ENCODE measurements at places on chromosomes 16 and 17.

DNA sequence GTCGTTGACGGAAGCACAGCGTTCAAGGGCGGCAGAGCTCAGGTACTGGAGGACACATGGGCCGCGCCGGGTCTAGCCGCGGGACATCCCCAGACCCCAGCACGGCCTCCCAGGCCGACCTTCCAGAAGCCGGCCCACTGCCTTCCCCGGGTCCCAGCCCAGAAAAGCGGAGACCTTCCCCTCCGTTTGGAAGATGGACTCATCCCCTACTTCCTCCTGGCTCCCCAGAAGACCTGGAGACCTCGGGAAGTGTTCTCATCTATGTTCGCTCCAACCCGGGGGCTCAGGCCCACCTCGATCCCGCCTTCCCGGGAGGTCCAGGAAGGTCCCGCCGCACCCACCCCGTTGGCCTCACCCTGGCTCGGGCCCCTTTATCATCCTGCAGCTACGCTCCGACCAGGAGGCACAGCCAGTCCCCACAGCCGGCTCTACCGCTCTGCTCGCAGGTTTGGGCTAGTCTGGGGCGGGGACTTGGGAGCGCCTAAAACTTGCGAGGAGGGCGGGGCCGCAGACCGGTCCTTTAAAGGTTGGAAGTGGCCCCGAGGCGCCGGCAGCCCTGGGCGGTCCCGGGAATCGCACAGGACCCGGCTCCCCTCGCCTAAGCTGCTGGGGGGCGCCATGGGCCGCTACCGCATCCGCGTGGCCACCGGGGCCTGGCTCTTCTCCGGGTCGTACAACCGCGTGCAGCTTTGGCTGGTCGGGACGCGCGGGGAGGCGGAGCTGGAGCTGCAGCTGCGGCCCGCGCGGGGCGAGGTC is at the start of gene ALOX12:
Gene ALOX12, plus strand, starts transcription at position 550 of the 756 bp plus-strand sequence. Its CDS starts 69 bp downstream, at position 619.
- no peak for DNase-seq

DNA sequence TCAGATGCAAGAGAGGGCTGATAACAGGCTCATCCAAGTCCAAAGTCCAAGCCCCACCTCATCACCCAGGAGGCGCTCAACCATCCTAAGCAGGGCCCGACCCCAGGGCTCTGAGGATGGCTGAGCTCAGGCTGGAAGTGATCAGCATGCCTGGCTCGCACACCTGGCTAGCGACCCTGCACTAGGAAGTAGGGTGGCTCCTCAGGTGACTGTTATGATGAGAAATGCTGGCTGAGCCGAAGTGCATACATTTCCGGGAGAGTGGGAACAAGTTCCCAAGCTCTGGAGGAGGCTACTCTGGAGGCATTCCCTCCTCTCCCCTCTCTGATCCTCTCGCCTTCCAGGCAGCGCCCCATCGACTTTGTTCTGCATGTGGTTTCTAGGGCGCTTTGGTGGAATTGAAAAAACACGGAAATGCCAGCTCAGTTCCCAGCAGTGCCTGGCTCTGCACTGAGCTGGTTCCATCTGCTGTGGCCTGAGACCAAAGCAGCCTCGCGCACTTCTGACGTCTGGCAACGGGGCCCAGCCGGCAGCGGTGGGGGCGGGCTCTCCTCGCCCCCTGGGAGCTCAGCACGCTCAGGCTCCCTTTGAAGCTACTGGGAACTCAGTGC is 130.3 kb downstream of the IRF8 start:
- no peak for DNase-seq

DNA sequence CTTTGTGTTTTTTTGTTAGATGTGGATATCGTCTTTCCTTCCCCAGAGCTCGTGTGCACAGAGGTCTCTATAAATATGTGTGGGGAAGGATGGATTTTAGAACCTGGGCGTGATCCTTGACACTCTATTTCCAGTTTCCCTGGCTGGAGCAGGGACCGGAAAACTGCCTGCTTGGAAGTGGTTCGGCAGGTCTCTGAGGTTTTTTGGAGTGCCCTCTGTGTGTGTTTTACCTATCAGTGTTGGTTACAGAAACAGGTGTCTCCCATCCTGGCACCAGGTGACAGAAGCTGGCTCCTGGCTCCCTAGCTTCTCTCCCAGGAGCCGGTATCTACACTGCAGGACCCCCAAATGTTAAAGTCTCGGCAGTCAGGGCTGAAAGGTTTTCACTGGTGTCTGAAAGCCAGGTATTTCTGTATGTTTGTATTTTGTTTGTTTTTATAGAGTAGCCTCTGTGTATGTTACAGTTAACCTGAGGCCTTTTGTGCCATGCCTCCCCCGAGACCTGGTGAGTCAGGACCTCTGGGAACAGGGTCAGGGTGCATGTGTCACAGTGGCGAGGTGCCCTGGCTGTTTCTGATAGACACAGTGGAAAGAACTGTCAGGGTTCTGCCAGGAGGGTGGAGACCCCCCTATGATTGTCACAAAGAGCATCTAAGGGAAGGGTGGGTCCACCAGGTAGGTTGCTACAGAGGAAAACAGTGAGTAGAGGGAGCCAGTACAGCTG is 31.3 kb downstream of the ZC3H18 start:
- no peak for DNase-seq

DNA sequence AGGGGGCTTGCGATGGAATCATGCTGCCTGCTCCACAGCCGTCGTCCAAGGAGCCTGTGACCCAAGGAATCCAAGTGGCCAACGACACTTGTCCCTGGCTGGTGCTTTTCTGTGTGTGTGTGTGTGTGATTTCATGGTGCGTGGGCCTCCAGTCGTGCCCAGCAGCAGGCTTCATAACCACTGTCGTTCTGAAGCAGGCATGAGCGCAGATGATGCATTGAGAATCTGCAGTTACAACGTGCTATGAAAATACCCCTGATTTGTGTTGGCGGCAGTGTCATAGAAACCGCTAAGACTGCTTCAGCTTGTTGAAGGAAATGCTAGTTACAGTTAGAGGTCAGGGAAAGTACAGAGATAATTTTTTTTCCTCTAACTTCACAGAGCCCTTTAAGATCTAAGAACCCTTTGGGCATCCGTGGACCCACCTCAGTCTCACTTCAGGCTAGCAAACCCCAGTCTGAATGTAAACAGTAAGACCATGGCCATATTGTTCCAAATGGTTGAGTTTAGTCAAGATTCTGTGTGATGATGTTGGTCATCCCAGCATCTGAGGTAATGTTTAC is 15.6 kb downstream of the C16orf90 start:
- DNase-seq = no peak

DNA sequence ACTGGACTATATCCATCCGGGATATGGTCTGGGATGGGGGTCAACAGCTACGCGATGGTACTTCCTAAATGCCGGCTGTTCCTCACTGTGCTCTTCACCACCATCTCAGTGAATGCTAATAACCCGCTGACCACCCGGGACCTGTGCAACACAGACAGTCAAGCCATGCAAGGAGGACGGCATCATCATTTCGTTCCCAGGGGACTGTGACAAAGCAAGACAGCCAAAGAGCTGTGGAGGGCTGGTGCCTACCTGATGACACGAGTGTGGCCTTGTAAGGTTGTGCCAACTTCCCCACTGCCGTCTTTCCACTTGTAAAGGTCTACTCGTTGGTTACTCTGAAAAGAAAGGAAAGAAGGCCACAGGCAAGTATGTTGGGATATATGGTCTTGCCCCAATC is 33.7 kb downstream of the WDR59 start:
- DNase-seq = no peak

DNA sequence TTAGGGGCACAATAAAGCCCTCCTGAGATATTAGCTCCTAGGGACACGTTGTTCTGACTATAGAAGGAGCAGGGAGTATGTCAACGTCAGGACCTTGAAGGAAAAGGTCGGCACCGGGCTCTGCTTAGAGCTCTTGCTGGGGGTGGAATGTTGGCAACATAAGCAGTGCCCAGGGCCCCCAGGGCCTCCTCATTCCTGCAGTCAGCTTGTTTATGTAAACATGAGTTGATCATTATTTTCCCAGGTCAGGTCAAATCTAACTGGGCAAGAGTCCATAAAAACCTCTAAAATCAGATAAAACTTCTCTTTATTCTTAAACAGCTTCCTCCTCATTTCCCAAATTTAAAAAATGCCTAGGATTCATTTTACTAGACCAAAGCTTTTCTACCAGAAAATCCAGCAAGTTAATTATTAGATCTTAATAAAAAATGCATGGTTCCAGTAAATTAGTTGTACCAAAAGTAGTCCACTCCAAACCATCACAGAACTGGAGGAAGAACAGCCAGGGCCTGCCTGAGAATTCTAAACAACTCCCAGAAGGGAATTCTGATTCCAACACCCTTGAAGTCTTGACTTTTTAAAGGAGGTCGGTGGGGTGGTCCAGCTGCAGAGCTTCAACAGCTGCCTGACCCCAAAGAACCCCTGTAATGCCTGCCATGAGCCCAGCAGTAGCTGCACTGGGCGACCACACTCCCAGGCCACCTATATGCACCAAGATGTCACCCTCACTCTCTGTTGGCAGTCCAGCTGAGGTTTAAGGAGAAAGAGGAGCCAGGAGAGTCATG is 54.3 kb downstream of the AMFR start:
- no peak for DNase-seq

DNA sequence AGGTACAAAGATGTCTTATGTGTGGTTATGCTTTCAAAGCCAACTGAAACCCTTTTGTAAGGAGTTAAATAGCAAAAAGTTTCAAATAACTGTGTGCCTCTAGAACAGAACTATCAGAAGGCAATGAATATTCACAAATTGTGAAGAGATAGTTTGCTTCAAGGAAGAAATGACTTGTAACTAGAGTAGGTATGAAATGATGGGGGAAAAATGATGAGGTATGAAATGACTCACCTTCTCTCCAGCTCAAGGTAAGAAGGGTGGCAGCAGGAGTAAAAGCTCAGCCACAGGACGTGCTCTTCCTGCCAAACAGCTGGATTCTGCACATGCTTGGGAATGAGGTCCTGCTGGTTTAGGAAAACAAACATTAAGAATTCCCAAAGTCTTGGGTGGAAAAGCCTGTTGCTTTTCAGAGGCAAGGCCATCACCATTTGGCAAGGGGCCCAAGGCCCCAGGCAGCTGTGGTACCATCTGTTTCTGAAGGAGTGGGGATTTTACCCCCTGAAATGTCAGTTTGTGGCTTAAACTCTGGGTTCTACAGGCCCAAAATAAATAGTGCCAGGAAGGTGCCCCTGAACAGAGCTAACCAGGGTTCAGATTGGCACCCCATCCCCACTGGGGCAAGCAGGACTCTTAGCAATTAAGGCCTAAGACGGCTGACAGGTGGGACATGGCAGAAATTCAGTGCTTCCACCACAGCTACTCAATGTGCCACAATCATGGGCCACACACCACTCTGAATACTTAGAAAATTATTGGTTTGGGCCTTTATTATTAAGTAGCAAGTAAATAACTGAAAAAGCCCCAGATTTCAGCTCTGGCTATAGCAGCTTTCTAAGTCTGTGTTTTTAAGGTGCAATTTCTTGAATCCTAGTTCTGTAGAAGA is 13.3 kb downstream of the HERPUD1 start:
- DNase-seq = no peak

DNA sequence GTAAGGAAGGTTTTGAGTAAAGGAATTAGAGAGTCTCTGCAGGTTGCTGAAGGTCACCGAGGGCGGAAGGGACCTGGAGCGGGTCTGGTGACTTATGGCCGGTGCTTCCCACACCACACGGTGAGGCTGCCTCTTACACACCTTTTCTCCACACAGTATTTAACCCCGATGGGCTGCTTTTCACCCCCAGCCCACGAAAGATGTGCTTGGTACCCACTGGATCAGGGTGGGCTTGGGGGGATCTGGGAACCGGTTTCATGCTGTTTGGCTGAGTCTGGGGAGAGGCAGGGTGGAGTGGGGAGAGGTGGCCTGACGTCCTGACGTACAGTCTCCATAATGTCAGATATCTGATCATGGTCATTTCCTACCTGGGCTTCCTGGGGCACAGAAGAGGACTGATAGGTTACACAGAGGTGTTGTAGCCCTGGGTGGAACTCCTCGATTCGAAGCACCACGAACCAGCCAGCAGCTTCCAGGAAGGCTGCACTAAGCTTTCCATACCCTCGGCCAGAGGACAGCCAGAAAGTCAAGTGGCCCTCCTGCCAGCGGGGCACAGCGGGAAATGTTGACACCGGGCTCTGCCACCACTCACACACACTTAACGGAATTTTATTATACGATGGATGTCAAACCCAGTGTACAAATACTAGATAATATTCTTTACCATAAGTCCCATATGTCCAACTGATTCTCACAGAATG is 34.0 kb downstream of the OR1D5 start:
- DNase-seq = no peak

- DNase-seq = no peak
Observed at GRCh38 chr17:48754500-48755261, 26.1 kb upstream of the HOXB13 start.

- DNase-seq = no peak
Observed at GRCh38 chr17:60356940-60357339, 35.0 kb downstream of the USP32 start.

DNA sequence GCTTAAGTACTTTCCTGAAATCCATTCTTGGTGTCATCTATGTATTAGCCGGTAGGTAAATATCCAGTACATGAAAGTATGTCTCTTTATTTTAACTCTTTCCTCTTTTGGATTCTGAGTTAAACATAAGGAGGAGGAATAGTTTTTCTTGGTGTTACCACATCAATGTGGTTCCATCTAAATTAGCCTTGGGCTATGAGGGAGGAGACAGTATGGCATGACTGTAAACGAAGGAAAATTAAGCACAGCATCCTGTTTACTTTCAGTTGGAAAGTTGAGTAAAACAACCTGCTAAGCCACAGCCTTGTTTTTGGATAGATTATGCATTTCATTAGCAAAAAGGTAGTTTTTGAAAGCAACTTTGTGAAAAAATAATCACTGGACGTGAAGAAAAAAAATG is 693.0 kb upstream of the SOX9 start:
- no peak for DNase-seq

DNA sequence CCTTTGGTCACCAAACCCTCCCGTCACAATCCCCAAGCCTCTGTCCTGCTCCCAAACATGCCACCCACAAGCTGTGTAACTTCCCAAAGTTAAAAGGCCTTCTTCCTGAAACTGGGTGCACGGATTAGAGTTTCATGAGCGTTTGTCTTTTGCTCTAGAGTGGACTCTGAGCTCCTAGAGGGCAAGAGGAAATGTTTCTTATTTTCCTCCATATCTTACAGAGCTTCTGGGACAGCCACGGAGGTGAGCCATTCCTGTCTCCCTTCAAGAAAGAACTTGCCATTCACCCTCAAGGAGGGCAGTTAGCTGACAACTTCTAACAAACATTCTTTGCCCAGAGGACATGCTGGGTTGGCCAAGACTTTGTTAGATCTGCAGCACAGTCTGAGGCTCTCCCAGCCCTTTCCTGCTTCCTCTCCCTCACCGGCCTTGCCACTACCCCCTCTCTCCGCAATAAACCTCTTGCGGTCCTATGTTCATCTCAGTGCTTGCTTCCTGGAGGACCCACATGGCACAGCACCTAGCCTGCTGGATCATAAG is 2.6 kb upstream of the MYCBPAP start:
- DNase-seq = no peak

- no peak for DNase-seq
Observed at GRCh38 chr17:47251421-47251940, 2.1 kb upstream of the ITGB3 start.
